NCI-H2029 (cell line): ENCODE measurements at places on chromosomes 16 and 17.

GRCh38 chr16:56265184-56265583 is 73.9 kb downstream of the GNAO1 start:
- no peak for DNase-seq

DNA sequence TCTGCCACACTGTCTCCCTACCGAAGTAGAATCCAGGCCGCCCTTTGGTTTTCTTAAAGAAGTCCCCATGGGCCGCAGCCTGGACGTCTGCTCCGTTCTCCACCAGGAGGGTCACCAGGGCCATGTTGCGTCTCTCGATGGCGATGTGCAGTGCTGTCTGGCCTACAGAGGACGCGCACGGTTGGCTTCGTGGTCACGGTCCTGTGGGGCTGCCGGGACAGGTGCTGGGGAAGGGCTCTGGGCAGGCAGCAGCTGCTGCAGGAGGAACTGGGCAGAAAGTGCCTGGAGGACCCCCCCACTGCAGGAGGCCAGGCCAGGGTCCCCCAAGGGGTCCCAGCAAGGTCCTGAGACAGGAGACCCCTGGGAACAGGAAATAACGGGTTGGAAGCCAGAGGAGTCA is 19.0 kb downstream of the TRPV1 start:
- no peak for DNase-seq

- no peak for DNase-seq
Observed at GRCh38 chr17:18920911-18921441, 31.0 kb upstream of the SLC5A10 start.

DNA sequence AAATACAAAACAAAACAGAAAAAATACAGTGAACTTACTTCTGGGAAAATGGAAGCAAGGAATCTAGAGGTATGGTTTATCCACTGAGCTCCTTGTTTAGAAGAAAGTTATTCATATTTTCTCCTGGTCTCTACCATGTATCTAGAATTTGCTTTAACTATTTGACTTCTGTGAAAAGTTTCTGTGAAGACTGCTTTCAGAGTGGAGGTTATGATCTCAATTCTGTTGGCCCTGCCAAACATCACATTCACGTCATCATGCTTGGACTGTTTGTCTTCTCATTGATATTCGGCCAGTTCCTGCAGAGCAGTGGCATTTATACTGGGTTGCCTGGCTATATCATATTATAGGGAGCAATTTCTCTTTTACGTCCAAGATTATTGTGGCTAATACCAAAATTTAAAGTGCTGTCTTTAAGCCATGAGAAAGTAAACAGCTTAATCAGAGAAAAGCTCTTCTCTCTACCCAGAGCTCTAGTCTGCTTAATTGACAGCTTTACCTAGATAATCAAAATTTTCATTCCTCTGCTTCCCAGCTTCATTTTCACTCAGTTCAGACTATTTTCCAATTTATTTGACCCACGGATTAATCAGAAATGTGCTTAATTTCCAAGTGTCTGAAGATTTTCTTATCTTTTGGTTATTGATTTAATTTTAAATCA is at the start of gene ABCA8:
ABCA8 (minus strand) TSS at position 212 of the 661 bp plus-strand sequence. CDS start 13,358 bp downstream, outside the sequence.
- DNase-seq = no peak

DNA sequence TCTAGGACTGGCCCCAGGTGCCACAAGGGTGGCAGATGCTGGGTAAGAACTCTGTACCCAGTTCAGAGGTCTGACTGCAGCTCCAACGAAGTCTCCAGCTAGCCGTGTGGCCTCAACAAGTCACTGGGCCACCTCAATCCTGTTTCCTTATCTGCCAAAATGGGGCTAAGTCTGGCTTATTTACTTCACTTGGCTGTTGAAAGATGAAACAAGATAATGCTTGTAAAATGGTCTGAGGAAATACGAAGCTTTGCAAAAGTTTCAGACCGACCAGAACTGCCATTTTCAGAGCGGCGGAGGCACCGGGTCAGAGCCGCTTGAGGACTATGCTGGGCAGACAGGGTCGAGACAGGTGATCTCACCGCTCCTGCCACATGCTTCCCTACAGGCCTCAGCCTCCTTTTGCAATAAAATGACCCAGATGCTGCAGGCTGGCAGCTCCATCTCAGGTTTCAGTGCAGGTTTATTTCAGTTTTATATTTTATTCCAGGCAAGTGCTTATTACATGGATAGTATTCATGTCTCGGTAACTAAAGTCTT is 17.2 kb downstream of the MNT start:
- no peak for DNase-seq

DNA sequence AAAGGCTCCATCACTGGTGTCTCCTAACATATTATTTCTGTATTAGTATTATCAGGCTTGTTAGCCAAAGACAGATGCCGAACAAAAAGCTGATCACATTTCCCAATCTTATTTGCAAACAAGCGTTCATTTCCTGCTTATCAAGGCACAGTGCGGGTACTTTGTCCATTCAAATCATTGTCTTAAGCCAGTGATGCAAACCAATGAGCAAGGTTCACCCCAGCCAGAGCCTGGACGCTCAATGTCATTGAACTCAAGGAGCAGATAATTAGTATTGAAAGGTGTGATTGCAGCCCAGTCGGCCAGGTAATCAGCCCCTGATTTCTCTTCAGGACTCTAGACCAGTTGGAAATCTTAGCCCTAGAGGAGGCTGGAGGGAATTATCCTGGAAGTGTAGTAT is 20.4 kb upstream of the SOX9 start:
- no peak for DNase-seq

GRCh38 chr16:73051226-73051625 is 3.3 kb upstream of the ZFHX3 start:
- DNase-seq = no peak

DNA sequence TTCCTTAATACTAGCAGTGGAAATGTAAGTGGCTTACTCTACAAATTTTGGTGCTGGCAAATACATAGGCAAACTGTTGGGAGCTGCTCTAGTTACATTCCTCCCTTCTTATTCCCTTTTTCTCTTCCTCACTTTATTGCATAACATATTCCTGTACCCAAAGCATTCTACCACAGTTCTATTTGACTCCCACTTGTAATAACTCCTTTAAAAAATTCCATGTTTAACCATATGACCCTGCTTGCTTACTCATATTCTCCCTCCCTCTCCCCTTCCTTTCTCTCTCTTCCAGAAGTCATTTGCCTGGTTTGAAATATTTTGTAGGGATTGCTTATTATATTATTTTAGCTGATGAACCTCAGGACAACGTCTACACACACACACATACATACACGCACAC is 22.7 kb downstream of the NQO1 start:
- no peak for DNase-seq

GRCh38 chr16:87704754-87705353 is 60.9 kb downstream of the KLHDC4 start:
- no peak for DNase-seq

DNA sequence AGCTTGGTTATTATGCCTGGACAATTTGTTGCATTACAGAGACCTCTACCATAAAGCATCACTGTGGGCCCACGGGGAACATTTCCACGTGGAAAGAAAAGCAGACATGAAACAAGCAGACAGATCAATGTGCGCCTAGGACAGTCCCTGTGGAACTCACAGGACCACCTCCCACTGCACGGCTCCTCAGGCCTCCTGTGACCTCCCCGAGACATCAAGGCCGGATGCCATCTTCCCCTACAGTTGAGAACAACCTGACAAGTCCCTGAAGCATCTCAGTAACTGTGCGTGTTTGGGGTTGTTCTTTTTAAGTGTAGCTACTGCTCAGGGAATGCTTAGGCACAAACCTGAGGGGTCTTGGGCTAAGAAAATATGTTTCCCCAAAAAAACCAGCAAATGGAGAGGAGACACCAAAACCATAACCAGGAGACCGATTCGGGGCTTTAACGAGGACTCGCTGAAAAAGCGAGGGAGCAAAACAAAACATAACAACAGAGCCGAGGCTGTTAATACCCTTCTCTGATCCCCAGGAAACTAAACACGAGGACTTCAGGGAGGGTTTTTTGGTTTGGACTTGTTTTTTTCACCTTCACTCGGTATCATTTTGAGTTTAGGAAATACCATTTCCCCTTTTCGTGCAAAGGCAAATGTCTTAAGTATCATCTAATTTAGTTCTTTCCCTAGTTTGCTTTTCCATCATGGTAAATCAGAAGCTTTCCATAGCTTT is 87.1 kb downstream of the CYTH1 start:
- no peak for DNase-seq

DNA sequence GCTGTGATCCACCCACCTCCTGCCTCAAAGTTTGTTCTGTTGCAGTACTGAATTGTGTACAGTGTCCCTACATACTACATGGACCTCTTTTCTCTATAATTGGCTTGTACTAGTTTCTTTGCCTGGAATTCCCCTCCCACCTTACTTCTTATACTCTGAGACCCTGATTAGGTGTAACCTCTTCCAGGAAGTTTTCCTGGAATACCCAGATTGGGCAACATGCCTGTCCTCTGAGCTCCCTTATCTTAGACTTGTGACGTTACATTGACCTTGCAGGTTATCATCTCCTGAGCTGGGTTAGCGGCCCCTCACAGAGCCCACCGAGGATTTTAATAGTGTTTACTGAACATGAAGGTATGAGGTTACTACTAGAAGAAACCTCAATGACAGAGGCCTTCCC is 237.0 kb downstream of the ZNF423 start:
- DNase-seq = no peak

GRCh38 chr16:4962716-4963115 is 4.6 kb downstream of the SEC14L5 start:
- DNase-seq = no peak

GRCh38 chr17:49513641-49514040 is 18.5 kb downstream of the NGFR start:
- DNase-seq = no peak

- no peak for DNase-seq
Observed at GRCh38 chr17:44922136-44922535, 6.8 kb upstream of the GFAP start.

DNA sequence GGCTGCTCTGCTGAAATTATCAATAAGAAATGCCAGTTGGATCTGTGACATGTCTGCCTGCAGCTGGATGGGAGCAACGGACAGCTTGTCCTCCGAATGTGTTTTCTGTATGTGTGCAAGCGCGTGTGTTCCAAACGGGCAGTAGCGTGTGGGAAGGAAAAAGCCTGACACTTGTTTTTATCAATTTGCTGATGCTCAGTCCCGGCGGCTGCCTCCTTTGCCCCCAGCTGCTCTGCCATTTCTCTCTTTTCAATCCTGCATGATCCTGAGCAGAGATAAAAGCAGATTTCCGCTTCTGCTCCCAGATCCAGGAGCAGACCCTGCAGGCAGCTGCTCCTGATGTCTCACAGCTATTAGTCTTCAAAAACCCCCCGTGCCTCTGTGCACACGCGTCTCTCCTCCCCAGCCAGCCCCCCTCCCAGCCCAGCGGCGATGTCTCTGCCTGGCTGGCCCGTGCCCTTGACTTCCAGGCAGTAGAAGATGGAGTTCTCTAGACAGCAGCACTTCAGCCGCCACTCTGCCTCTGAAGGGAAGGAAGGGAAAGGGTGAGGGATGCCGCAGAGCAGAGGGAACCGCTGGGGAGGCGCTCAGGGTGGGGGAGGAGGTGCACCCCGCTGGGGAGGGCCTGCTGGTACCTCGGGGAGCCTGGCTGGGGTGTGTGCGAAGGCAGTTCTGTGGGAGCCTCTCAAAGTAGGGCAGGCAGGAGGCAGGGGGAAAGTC is 4.1 kb downstream of the PRCD start:
- DNase-seq = no peak

DNA sequence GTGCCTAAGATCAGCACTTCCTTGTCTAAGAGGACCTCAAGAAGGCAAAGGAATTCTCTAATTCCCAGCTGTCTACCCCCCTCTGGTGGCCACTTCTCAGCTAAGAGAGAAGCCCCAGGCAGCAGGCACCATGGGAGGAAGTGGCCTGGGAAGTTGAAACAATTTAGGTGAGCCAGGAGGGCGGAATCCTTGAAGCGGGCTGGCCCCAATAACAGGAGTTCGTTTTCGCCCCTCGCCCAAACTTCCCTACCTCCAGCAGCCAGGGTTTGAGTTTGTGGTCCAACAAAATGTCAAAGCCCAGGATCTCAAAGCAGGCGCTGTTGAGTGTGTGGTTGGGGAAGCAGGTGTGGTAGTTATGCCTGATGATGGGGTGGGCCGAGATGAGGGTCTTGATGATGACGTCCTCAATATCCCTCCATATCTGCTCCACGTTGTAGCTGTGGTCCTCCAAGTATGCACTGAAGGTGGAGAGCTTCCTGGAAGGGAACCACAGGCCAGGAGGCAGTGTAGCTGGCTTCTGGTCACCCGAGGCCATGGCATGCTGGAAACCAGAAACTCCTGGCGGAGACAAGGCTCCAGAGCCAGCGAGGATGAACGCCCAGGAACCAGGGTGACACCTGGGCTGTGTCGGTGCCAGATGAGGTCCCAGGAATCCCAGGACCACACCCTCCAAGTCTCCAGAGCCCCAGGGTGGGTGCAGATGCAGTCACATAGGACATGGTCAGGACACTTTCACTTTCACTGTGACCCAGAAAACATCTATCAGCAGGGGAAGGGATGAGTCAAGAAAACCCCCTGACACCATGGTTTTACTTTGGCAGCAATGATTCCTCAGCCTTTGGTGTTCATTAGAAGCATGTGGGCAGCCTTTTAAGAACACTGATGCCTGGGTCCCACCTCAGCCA is 25.6 kb downstream of the TTLL6 start:
- DNase-seq = peak; percentile 71

DNA sequence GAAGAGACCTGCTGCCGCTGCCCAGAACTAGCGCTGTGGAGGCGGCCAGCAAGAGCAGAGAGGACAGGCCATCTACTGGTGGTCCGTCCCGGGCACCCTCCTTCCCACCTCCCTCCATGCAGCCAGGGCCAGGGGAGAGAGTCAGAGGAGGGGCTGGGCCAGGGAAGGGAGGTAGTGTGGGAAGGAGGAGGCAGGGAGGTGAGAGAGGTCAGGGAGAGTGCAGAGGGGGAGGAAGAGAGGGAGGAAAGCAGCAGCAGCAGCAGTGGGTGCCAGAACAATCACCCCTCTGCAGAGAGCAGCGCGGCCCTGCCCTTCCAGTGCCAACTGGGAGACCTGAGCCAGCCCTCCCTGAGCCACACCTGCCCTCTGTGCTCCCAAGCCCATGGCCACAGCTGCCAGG is 6.6 kb downstream of the C16orf95 start:
- DNase-seq = no peak

- DNase-seq = no peak
Observed at GRCh38 chr16:55552621-55553020, 13.9 kb upstream of the CAPNS2 start.
